Colonic mucosa (tissue), 4 donors: ENCODE measurements at places on chromosomes 11 and 22.

GRCh38 chr22:44735518-44736428 is 16.6 kb upstream of the ARHGAP8 start:
- DNase-seq, result peak; percentile 89

- no peak for DNase-seq
Measured at GRCh38 chr22:19522190-19522880, 1.9 kb downstream of the CLDN5 start.

- no peak for DNase-seq
Measured at GRCh38 chr11:117849781-117850414, 25.4 kb upstream of the FXYD2 start.

DNA sequence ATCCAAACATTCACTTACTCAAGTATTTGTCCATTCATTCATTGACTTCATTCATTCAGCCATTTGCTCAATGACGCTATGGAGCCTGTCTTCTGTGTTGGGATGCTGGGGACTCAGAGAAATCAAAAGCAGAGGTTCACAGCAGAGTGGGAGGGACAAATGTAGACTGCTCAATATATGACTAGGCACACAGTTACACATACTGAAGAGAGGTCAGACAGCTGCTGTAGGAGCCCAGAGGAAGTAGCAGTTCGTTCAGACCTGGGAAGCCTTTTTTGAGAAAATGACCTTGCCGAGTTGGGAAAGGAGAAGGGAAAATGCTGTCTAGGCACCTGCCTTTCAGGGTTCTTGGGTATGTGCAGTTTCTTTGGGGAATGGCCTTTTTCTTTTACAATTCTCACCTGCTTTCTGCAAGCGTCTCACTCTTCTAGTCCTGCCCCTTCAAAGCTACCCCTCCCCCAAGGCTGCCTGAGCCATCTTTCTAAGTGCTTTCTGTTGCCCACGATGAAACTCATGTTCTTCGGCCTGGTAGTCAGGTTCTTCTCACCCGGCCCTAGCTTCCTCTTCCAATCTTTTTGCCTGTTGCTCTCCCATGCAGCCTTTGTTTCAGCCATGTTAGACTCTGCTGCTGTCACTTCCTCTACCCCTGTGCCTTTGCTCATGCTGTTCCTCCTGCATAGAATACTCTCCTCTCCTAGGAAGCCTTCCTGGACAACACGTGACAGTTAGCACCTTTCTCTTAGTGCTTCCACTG is 4.2 kb upstream of the UVRAG start:
- DNase-seq, result no peak

DNA sequence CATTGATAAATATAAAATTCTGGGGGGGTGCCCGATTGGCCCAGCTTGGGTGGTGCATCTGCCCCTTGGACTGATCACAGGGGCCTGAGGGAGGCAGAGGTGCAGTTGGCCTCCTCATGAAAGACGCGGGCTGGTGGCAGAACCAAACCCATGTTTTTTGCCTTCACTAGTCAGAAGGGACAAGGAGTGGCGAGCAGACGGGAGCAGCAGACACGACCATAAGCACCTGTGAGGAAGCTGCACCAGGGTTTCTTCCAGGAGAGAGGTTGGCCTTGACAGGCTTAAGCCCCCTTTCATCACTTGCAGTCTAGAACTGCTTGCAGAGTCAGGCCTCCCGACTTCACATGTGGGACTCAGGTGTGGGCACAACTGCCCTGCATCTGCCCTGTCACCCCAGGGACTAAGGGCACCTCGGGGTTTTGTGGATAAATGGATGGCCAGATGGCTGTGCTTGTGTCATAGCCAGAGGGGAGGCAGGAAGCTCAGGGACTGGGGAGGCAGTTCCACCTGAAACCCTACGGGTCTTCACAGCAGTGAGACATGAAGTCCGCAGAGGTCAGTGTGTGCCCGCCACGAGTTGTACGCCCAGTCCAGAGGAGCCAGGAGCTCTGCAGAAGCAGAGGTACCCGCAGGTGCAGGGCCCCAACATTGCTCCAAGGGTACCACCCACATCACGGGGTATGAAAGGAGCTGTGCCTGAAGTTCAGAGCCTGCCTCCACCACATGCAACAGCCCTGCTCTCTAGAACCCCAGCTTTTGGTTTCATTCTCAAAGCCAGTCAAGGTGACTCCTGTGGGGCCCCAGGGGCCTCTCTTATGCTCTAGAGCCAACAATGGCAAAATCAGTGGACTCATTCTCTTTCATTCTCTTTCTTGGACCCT is 18.2 kb upstream of the SYT13 start:
- no peak for DNase-seq

DNA sequence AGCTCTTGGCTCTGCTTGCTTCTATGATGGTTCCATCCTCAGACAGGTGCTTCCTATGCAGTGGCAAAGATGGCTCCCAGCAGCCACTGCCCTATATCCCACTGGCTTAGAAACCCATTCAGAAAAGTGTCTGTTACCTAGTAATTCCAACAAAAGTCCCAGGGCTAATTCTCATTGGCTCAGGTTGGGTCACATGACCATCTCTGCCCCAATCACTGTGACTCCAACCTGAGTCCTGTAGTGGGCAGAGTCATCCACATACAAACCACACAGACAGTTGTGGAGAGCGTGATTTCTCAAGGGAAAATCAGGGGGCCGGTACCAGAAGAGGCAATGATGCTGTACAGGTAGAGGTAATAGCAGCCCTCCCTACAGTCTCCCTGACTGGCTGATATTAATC is 67.5 kb downstream of the LHFPL7 start:
- DNase-seq, result no peak

GRCh38 chr11:102244681-102245409 is 72.4 kb upstream of the BIRC3 start:
- DNase-seq, result no peak

- DNase-seq, result no peak
Measured at GRCh38 chr11:11382858-11383532, 29.9 kb upstream of the CSNK2A3 start.

DNA sequence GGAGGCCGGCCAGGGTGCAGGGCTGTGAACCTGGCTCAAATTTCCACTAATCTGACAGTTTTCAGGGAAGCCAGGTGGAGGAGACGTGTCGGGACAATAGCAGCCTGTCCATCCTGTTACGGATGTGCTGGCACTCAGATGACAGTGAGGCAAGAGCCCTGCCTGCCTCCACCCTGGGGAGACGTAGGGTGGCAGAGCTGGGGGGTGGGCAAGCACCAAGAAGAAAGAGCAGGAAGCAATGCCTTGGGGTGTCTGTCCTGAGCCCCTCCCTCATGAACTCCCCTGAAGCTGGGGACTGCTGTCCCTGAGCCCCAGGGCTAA is 10.0 kb upstream of the TRIM29 start:
- no peak for DNase-seq

- no peak for DNase-seq
Measured at GRCh38 chr11:117002639-117003299, 95.5 kb downstream of the SIK3 start.

DNA sequence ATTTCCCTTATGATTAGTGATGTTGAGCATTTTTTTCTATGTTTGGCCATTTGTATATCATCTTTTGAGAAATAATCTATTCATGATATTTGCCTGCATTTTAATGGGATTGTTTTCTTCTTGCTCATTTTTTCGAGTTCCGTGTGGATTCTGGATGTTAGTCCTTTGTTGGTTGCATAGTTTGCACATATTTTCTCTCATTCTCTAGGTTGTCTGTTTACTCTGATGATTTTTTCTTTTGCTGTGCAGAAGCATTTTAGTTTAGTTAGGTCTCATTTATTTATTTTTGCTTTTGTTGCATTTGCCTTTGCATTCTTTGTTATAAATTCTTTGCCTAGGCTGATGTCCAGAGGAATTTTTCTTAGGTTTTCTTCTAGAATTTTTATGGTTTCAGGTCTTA is 87.3 kb downstream of the METTL15 start:
- no peak for DNase-seq
